ENCODE measurements at places on chromosomes 3 and 15.

GRCh38 chr3:20108869-20109268 lies 68.6 kb downstream of the KAT2B start:
- DNase-seq: no peak

GRCh38 chr3:110946810-110947209 lies 124.8 kb upstream of the NECTIN3 start:
- DNase-seq: no peak

DNA sequence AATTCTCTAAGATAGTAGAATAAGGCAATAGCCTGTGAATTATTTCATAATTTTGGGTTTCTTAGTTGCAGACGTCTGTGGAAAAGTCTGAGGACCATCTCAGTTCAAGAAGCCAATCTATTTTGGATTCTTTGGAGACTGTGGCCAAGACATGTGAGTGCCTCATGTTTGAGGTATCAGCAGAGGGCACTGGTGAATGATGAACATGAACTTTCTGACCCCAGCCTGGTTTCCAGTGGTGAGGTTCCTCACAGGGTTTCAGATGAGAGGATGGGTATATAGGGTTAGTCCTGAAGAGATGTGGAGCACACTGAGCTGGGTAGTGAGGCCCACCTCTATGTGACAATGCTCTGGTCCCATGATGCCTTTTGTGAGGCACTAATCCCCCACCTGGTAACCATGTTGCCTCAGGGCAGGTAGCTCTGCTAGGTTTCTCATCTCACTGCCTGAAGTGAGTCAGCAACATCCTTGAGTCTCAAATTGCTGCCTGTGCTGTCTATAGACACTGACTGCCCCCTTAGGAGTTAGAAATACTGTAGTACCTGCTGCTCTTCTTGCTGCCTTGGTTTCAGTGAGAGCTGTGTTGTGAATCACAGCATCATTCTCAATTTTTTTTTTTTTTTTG lies 32.3 kb downstream of the C3orf62 start:
- no peak for DNase-seq

- DNase-seq: no peak
Observed at GRCh38 chr3:183108001-183108449, 8.7 kb upstream of the MCCC1 start.

GRCh38 chr15:32105258-32106241 lies 75.2 kb downstream of the CHRNA7 start:
- DNase-seq: no peak

DNA sequence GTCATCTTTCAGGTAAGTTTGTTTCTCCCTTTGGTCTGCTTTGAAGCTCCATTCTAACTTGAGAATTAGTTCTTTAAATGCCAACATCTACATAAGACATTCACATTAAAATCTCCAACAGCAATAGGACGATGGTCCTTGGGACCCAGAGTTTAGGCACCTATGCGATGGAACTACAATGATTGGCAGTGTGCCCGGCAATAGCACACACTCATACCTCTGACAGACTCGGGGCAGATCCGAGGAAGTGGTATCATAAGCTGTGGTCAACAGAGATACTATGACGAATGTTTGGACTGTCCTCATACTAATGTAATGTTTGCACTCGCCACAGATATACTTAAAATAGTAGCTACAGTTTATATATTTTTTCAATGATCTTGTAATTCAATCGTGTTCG lies 34.2 kb upstream of the NR2F2 start:
- no peak for DNase-seq

DNA sequence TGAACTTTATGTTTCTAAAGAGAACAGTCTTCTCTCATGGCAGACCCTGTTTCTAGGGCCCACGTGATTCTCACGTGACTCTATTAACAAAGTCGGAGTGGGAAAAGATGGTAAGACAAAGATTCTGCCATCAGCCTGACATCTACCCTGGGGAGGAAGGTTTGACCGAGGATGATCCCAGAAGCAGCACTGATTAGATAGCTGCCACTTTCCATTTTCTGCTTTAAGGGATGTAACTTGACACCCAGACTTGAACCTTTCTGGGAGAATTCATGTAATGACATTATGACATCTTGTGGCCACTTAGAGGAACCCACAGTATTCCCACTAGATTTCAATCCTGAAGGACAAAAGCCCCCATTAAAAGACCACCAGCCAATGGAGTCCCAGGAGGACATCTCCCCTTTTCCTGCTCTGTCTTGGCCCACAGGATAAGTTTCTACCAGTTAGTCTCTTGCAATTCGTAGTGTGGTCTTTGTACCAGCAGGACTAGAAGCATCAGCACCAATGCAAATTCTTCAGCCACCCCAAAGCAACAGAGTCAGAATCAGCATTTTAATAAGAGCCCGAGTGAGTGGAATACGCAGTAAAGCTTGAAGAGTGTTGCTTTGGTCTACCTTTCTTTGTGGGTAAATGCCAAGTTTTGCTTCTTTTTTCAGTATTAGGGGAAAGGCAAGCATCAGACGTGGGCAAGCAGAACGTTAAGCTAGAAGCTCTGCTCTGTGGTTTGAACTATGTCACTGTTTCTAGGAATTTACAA lies 480.5 kb upstream of the PROK2 start:
- no peak for DNase-seq

GRCh38 chr15:52710050-52710707 lies 31.0 kb upstream of the ATOSA start:
- DNase-seq: no peak

- no peak for DNase-seq
Observed at GRCh38 chr3:188043891-188044290, 110.1 kb upstream of the LPP start.

- no peak for DNase-seq
Observed at GRCh38 chr3:69747511-69748258, 8.4 kb downstream of the MITF start.

- DNase-seq: no peak
Observed at GRCh38 chr3:168086541-168087260, 9.0 kb downstream of the GOLIM4 start.

- DNase-seq: no peak
Observed at GRCh38 chr15:70627322-70627721, 136.0 kb downstream of the UACA start.

- no peak for DNase-seq
Observed at GRCh38 chr3:18442756-18443664, 17.9 kb upstream of the SATB1 start.

- DNase-seq: no peak
Observed at GRCh38 chr3:11155341-11156025, 1.2 kb downstream of the HRH1 start.

- no peak for DNase-seq
Observed at GRCh38 chr15:90989040-90989768, 5.1 kb downstream of the PRC1 start.

GRCh38 chr15:62124176-62124972 lies 40.7 kb downstream of the C2CD4B start:
- DNase-seq: peak; percentile 14

GRCh38 chr3:98114264-98114663 lies 16.3 kb upstream of the OR5H1 start:
- DNase-seq: no peak

DNA sequence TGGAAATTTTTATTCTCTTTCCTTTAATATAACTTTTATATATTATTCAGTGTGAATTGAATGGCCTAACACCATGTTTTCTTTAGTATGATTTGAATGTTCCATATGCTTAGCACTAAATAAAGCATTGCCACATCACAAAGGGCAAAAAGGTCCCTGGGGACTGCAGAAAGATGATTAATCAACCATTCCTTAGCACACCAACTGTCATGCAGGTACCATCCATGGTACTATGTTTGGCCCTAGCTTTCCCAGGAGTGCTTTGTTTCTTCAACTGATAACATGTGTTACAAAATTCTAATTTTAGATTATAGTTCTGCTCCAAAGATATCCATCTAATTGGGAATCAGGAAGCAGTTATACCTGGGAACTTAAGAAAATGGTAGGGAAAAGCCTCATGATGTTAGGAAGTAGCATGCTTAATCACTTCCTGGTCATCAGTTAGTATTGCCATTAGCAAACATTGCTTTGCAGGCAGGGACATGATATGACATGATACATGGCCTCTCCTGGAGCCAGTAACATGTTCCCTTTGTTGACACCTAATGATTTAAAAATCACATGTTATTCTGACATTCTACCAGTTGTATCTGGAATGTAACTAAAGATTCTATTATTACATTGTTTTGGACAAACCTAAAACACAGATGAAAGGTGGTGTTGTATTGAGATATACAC lies 712.6 kb upstream of the GBE1 start:
- DNase-seq: no peak

DNA sequence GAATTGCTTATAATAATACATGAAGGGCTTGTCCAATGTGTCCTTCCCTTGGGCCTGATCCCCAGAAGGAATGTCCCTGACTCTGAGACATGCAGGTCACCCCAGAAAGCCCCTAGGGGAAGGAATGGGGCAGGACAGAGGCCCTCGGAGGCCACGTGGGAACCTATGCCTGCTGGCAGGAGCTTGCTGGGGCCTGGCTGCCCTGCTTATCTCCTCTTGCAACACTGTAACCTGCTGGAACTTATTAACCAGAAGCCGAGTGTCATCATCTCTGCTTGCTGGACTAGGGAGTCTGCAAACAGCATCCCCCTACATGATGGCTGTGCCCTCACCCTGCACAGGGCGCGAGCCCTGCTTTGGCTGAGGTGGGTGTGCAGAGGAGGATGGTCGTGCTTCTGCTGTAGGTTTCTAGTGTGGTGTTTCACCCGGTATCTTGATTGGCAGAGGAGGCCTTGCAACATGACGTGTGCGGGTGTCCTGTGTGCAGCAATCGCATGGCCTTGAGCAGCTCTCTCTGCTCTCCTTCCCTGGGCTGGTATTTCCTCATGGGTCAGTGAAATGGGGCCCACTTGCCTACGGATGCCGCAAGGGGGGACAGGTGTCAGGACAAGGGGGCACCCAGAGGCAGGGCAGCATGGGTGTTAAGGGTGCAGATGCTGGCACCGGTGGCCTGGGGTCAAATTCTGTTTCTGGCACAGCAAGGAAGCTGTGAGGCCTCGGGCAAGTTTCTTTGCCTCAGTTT lies 5.0 kb downstream of the CHST13 start:
- DNase-seq: no peak

GRCh38 chr3:125246237-125246636 lies 33.7 kb upstream of the SLC12A8 start:
- no peak for DNase-seq

DNA sequence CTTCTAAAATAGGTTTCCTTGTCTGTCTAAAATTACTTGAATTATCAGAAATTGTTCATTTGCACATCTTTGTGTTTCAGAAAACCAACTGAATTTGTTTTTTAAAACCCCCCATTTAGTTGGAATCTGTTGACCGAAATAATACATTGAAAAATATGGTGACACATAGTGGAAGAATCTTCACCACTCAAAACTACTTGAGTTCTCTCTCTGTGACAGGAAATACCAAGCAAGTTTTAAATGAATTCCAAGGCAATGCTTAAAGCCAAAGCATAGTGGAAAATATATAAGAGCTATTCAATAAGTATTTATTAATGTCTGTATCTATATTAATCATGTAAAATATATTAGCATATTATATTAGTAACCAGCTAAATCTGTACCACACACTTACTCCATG lies 224.9 kb upstream of the COL8A1 start:
- no peak for DNase-seq

DNA sequence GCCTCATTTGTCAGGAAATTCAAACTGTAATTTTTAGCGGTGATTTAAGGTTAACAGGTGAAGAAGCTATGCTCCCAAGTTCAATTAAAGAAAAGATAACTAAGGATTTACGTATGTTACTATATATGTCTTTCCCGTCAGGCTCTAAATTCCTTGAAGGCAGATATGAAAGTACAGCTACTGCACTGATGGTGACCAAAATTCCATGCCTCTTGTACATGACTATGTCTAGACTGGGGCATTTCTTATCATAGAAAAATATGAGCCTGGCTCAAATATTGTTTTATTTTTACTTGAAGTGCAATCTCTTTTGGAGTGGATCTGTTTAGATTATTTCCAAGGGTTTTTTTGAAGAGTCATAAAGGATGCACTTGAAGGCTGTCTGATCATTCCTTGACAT lies 647.1 kb upstream of the KCNMB2 start:
- no peak for DNase-seq

GRCh38 chr3:140863580-140864009 lies 78.0 kb upstream of the SLC25A36 start:
- peak; percentile 62 for DNase-seq

DNA sequence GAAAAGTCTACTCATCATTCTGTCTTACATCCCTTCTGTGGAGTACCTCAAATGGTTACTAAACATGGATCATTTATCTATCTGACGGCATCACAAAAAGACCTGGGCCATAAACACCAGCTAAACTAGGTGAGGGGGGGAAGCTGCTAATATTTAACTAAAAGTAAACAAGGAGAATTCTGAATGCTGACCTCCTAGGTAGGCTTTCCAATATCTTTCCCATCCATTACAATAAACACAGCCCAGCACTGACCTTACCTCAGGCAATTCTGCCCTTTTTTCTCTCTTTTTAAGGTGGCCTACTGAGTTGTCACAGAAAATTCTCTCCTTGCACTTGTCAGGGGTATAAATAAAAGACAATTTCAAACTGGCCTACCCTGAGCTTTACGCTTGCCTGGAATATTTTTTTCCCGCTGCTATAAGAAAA lies 33.1 kb downstream of the USF3 start:
- DNase-seq: no peak

DNA sequence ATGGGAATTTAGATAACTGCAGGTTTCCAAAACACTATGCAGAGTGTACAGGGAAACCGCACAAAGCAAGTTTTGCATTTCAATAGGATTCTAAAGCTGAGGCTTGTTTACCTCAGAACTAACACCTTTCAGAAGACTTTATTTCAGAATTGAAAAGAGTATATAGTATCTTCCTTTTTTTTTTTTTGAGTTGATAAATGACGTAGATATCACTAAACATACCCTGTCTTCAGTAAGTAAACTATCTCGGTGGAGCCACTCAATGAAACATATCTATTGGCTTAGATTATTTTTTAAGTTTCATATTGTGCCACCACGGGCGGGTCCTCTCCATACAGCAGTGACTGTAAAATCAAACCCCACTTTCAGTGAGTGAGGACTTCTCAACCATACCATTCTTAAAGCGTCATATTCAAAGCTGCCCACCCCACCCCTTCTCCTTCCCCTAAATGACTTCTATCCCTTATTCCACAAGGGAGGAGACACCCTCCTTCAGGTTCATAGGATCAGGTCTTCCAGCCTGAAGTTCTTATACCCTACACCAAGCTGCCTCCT lies 2.0 kb upstream of the TBL1XR1 start:
- no peak for DNase-seq

GRCh38 chr3:168688267-168688666 lies 592.5 kb upstream of the GOLIM4 start:
- DNase-seq: no peak

- no peak for DNase-seq
Observed at GRCh38 chr3:32495085-32495484, 7.6 kb downstream of the CMTM6 start.

DNA sequence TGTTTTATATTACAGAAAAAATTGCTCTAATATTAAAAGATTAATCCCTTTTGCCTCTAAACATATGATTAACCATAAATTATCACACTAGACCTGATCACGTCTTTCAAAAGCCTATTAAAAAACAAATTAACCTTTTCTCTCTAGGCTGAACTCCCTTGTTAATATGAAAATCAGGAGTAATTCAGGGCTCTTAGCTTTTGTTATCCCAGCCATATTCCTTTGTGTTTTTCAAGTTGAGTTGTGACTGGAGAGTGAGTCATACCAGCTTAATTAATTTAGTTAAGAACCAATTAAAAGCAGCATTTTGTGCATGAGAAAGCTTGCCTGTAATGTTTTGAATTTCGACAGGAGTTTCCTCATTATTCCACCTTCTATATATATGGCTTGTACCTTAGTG lies 385.8 kb downstream of the VGLL3 start:
- no peak for DNase-seq

All from natural killer cell (primary cell).